ENCODE measurements at places on chromosomes 16 and 17.

DNA sequence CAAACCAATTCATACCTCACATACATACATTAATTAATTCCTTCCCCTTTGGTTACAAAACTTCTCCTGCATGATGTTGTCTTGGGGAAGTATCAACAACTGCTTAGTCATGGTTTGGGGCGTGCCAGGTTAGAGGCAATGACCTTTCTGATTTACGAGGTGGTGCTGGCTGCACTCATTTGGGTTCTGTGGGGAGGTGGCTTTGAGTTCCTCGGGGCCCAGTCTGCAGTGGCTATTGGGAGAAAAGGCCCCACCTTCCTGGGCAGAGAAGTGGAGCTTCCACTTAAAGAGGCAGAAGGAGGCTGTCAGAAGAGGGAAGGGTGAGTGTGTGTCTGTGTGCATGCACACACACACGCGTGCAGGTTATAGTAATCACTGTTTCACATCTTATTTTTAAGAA lies 10.2 kb upstream of the ETV4 start:
- DNase-seq = peak; percentile 79

DNA sequence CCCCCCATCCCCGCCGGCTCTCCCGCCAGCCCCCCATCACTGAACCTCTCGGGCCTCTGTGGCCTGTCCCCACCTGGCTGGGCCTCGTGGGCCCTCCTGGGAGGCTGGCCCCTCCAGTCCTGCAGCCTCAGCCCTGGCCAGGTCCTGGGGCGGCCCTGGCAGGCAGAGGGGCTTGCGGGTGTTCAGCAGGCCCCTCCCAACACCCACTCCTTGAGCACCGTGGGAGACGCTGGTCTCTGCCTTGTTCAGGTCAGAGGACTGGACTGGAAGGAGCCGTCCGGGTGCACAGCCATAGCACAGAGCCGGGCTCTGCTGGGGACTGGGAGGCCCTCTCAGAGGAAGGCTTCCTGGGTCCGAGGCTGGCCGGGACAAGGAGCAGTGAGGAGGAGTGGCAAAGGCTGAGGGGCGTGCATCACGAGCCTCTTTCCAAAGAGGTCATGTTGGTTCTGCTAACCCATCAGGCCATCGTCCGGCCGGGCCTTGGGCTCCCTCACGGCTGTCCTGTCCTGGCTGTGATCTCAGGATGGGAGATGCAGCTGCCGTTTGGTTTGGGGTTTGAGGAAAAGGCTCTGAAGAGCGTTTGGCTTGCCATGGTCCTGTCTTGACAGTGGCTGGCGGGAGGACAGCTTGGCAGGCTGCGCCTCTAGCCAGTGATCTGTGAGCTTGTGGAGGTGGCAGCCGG lies 6.3 kb upstream of the PABPN1L start:
- no peak for DNase-seq

DNA sequence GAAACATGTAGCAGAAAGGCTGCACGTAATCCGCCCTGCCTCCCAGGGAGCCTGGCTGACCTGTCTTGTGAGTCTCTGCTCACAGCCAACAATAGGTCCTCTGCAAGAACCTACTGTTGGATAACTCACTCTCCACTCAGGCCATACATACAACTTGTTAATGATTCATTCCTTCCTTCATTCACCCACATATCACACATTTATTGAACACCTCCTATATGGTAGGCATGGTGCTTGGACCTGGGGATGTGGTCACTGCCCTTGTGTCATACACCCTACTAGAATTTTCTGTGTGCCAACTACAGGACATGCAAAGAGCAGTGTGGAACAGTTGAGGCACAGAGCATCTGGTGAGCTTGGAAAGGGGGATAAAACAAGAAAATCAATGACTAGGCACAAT lies 28.1 kb upstream of the HNF1B start:
- no peak for DNase-seq

DNA sequence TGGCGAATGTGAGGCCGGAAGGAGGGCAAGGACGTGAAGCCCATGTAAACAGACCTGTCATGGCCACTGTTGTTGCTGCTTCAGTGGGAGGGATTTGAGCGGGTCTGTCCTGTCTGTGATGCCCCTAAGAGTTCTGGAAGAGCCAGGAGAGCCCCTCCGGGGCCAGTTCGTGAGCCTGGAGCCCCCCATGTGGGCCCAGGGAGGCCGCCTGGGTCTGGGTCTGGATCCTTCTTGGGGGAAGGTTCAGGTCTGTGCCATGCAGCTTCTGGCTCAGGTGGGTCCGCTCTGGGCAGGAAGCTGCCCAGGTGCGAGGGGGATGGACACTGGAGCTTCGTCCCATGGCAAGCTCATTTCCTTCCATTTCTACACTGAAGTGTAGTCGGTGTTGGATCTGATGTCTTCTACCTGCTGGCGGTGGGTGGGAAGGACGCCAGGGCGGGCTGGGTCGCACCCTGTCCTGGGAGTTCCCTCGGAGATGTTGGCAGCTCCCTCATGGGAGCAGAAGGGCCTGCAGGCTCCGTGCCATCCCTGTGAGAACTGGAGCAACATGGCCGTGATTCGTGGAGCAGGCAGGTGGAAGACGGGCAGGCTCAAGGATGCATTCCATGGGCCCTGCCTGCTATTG lies 11.2 kb upstream of the WFIKKN1 start:
- no peak for DNase-seq

GRCh38 chr16:64478252-64478906 lies 643.5 kb downstream of the CDH11 start:
- no peak for DNase-seq

- DNase-seq = no peak
Observed at GRCh38 chr16:58462997-58463941, 36.7 kb upstream of the NDRG4 start.

- DNase-seq = no peak
Observed at GRCh38 chr16:75382611-75383010, 50.7 kb downstream of the CFDP1 start.

- DNase-seq = no peak
Observed at GRCh38 chr17:68094481-68095078, 59.0 kb downstream of the KPNA2 start.

DNA sequence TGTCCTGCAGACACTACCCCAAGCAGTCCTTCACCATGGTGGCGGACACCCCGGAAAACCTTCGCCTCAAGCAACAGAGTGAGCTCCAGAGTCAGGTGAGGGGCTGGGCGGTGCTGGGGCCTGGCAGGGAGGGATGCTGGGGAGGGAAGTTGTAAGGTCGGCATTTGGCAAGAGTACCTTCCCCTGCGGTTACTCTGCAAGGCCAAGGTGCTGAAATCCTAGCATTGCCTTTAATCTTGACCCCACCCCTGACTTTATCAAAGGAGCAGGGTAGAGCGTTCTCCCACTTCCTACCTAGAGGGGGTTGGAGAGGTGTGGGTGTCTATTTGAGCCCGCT lies 20.5 kb downstream of the LASP1 start:
- DNase-seq = no peak

- peak; percentile 69 for DNase-seq
Observed at GRCh38 chr16:17921357-17921978, 415.1 kb downstream of the NPIPA8 start.

- DNase-seq = no peak
Observed at GRCh38 chr17:42052346-42052877, 2.0 kb upstream of the C17orf113 start.

DNA sequence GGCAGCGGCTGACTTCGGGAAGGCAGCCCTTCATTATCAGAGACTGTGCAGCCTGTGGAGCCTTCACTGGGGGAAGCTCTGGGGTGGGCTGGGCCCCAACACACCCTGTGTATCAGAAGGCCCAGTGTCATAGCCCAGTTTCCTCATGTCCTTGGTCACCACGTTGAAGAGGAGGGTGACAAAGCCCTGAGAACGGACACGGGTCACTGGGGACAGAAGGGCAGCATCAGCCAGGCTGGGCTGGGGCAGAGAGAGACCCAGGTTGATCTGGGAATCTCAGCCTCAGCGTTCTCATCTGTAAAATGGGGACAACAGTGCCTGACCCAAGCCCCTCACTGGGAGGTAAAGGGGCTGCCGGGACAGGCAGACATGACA lies 19.3 kb downstream of the B9D1 start:
- DNase-seq = no peak

GRCh38 chr16:88727871-88728270 lies 21.6 kb downstream of the CTU2 start:
- no peak for DNase-seq

GRCh38 chr16:1333149-1333812 lies at the start of gene BAIAP3:
TSS of gene BAIAP3 (plus strand) at chr16:1333645. CDS start at chr16:1338550, 4,905 bp downstream.
- peak; percentile 64 for DNase-seq

- no peak for DNase-seq
Observed at GRCh38 chr16:57906382-57907316, 64.3 kb downstream of the CNGB1 start.

GRCh38 chr16:73213732-73214455 lies 166.0 kb upstream of the ZFHX3 start:
- no peak for DNase-seq

GRCh38 chr17:29653995-29654714 lies 31.4 kb upstream of the CORO6 start:
- DNase-seq = no peak

DNA sequence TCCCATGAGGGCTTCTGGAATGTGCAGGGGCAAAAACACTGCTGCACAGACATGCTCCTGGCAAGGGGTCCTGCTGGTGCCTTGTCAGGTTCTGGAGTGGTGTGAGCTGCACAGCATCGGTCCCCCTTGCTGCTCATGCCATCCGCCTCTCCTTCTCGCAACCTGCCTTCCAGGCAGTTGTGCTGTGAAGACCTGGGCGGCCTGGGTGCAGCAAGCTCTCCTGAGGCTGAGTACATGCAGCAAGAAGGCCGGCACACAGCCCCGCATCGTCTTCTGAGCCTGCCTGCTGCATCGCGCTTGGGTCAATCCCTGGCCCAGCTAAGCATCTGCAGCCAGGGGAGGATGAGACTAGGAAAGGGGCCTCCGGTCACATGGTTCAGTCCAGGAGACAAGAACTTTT lies 478 bp upstream of the TRPV1 start:
- no peak for DNase-seq

DNA sequence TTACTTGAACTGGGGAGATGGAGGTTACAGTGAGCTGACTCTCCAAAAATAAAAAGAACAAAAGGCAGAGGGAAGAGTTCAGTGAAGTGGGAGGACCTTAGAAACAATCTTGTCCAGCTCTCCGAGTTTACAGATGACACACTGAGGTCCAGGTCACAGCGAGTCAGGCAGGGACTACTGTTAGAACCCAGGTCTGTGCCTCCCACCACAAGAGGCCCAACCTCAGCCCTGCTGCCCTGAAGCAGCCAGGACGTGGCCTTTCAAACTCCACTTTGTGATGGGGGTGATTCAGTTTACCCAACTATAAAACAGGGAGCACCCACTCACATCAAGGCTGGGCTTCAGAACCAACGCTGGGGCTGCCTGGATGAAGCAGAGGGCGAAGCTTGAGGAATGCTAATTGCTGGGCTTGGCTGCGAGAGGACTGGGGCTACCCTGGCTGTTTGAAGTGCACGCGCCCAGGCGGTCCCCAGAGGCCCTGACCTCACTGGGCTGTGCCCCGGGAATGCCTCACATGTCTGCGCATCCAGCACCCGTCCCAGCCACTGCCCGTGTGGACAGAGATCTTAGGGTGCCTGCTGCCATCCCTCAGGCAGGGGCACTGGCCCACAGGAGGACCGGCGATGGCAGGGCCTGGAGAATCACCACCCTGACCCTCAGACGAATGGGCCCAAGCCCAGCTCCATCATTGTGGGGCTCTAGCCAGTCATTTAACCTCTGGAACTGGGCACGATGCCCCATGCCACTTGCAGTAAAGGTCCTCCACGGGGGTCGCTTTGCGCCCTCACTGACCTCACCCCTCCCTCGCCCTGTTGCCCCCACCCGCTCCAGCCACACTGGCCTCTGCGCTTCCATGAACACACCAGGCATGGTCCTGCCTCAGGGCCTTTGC lies 11.4 kb downstream of the SLC5A10 start:
- DNase-seq = peak; percentile 52

- no peak for DNase-seq
Observed at GRCh38 chr17:80825471-80826345, 165.9 kb upstream of the CHMP6 start.

GRCh38 chr16:529012-529575 lies 1.6 kb downstream of the CAPN15 start:
- DNase-seq = peak; percentile 47

GRCh38 chr17:31492206-31492605 lies 100.7 kb downstream of the RAB11FIP4 start:
- DNase-seq = no peak

GRCh38 chr16:70465999-70466804 lies 11.8 kb downstream of the FCSK start:
- DNase-seq = no peak

DNA sequence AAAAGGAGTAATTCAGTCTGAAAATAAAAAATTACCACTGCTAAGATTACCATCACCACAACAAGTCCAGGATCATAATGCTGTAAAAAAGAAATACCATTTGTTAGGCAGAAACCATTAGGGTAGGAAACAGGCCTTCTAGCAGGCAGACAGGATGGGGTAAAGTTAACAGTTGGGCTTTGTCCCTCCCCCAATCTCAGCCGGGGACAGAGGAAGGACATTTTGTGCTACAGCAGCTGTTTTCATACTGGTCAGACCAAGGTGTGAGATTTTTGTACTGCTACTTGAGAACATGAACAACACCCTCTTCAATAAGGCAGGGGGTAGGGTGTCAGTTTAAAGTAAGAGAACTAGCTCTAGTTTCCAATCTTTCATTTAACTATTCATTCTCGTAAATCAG lies 49.2 kb upstream of the ITGA2B start:
- DNase-seq = peak; percentile 18

DNA sequence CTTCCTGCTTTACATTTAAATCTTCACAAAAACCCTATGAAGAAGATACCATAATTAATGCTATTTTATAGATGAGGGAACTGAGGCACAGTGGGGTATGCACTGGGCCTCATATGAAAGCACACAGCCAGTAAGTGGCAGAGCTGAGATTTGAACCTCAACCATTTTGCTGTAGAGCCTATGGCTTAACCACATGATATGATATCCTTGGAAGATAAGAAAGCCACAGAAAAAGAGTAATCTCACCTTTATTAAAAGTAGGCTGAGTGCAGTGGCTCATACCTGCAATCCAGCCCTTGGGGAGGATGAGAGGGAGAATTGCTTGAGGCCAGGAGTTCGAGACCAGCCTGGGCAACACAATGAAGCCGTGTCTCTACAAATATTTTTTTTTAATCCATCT lies 15.0 kb upstream of the TOB1 start:
- no peak for DNase-seq

GRCh38 chr17:78082988-78083387 lies 45.6 kb downstream of the TMC6 start:
- no peak for DNase-seq

DNA sequence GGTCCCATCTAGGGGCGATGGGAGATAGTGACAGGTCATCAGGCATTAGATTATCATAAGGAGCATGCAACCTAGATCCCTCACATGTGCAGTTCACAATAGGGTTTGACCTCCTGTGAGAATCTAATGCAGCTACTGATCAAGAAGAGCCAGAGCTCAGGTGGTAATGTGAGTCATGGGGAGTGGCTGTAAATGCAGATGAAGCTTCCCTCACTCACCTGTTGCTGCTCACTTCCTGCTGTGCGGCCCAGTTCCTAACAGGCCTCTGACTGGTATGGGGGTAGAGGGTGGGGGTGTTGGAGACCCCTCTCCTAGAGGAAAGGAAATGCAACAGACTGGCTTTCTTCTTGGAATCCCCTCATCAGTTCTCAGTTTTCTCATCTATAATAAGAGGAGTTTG lies 131.4 kb downstream of the CA10 start:
- DNase-seq = no peak

- no peak for DNase-seq
Observed at GRCh38 chr17:77645072-77646045, 313.1 kb upstream of the TNRC6C start.

All from transverse colon (tissue), 4 donors.